ENCODE measurements at places on chromosomes 2 and 18. TPM values are rescaled to one million over a fixed set of nuclear protein-coding genes. Genes with fewer than 3 reads are reported as not detected.

GRCh38 chr2:131056204-131056931 is 36.9 kb downstream of the FAM168B start:
- DNase-seq: no peak

GRCh38 chr2:154484338-154485099 is 214.0 kb upstream of the KCNJ3 start:
- no peak for DNase-seq

The AUP1 gene
- 138 TPM for total RNA-seq

The POTEE gene
- 0.07 TPM for total RNA-seq

The DSG1 gene
- total RNA-seq: 0.32 TPM

Measured in foreskin keratinocyte (primary cell).